ENCODE measurements at places on chromosomes 6 and 20.
A peak's percentile ranks its signal among the peaks of the same experiment; 100 is the strongest.

GRCh38 chr6:124203812-124204167 is 400.1 kb downstream of the NKAIN2 start:
- peak; percentile 15 for DNase-seq

DNA sequence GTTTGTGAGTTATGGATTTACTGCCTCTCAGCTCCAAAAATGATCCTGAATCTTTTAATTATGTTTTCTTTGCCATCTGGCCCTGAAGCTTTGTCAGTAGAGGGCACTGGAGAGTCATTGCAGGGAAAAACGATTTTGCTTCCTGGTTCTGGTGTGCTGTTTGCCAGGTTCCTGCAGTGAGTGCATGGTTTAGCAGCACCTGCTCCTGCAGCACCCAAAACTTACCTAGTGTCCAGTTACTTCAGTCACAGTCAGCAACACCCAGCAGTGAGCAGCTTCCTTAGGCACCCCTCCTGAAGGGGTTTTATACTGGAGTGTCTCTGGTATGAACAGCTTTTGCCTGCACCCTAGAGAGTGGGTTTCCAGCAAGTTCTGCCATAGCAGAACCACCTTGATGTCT is 6.0 kb upstream of the TRIM26 start:
- peak; percentile 77 for DNase-seq

GRCh38 chr20:64064145-64064698 is 1.2 kb downstream of the TCEA2 start:
- DNase-seq = no peak

- no peak for DNase-seq
These were observed 10.7 kb upstream of the TCFL5 start for GRCh38 chr20:62872184-62872847.

- no peak for DNase-seq
These were observed 70.2 kb downstream of the AIG1 start for GRCh38 chr6:143130928-143131327.

- DNase-seq = no peak
These were observed 212.9 kb upstream of the TBX18 start for GRCh38 chr6:84977363-84977705.

- no peak for DNase-seq
These were observed 42.9 kb downstream of the RSPO4 start for GRCh38 chr20:958936-959815.
